ENCODE measurements at places on chromosomes 2 and 18. TPM values are rescaled to one million over a fixed set of nuclear protein-coding genes. Genes with fewer than 3 reads are reported as not detected.

Gene KIAA2012
- not detected for total RNA-seq

Gene HOXD4
- 7.2 TPM for total RNA-seq

DNA sequence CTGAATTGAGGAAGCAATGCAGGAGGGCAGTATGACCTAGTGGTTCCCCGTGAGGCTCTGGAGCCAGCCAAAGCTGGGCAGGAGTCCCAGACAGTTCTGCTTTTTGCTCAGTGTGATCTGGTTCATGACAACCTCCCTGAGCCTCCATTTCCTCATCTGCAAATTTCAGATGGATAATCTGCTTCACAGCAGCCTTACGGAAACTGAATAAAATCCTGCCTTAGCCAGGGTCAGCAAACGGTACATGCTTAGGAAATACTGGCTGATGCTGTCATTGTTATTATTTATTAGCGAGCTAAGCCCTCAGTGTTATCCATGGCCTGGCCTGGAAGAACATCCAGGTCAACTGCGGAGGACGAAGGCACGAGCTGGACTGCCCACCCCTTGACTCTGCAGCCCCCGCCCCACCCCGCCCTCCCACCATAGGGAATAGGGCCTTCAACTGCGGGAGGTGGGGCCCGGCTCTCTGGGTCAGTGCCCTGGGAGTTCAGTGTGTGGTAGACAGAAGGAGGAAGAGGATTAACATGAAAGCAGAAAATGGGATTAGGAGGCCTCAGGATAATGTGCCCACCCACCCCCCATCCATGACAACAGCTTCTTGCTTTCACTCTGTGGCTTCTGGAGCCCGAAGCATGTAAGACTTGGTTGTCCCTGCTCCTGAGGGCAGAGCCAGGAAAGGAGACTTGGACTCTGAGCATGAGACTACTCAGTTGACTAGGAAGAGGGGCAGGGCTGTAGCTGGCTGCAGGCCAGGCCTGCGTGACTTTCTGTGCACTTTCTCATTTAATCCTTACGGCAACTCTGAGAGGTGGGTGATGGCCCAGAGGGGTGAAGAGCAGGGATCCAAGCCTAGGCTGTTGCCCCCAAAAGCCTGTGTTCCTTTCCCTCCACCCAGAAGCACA is 13.1 kb downstream of the PKDCC start:
- no peak for DNase-seq

- no peak for DNase-seq
Observed at GRCh38 chr2:27150639-27151230, 1.9 kb downstream of the TCF23 start.

- DNase-seq = peak; percentile 11
Observed at GRCh38 chr18:9617006-9617542, 2.7 kb upstream of the PPP4R1 start.

Gene METAP1D
- 8.6 TPM for total RNA-seq
